Stimulated activated CD4-positive, alpha-beta T cell treated with anti-CD3 and anti-CD28 coated beads, Interleukin-15, amount 100 ng/mL, for 1 hour (primary cell): ENCODE measurements at places on chromosomes 1 and 21.
A peak's percentile ranks its signal among the peaks of the same experiment; 100 is the strongest.

DNA sequence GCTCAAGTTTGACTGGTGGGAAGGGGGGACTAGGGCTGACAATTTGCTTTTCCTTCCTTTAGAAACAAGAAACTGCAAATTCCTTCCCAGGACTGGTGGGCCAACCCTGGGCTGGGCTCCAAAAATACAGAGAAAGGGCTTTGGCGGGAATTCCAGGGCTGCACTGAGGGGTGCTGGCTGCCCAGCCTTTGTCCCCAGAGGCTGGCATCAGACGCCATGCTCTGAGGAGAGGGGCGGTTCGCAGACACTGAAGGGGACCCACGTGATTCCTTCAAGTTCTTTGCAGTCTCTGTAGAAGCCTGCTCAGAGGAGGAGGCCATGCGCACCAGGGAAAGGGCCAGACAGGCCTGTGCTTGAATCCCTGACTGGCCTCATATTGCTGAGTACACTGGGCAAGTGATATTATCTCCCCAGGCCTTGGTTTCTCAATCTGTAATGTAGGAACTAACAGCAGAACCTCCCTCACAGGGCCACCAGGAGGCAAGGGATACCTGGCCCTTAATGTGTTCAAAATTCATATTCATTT lies 119.5 kb downstream of the EPHB2 start:
- DNase-seq, result no peak

- no peak for DNase-seq
Measured at GRCh38 chr21:28177124-28177523, 815.6 kb downstream of the LTN1 start.

GRCh38 chr1:22074803-22075202 lies 22.3 kb downstream of the CDC42 start:
- DNase-seq, result no peak

DNA sequence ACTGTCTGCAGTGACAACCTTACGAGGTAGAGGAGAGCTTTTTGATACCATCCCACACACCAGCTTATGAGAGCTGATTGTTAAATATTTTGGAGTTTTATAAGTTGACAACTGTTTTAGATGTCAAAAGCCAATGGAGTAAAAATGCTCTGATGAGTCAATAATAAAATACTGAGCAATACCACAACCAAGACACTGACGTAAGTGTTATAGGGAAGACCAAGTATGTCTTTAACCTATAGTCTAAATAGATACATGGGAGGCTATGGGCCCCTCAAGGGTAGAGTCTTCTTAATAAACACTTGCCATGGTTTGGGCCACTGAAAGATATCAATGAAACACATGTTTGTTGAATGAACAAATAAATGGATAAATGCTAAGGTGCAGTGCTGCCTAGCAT lies 49.2 kb downstream of the DUSP10 start:
- DNase-seq, result no peak

- DNase-seq, result peak; percentile 34
Measured at GRCh38 chr1:201171063-201172036, 17.1 kb upstream of the TMEM9 start.

DNA sequence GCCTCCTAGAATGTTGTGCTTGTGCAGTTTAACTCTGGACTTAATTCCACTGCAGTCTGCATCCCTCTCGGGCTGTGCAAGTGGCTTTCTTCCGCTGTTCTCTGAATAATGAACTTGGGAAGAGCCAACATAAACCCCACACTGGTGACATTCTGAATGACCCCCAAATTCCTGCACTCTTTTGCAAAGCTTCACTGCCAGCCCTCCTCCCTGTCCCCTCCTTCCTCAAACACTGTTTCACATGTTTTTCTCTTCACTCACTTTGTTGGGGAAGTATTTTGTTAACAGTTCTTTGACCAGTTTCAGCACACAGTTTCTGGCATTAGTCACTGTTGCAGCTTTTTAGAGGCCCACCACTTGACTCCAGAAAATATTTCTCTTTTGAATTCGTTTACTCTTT lies 39.7 kb downstream of the GNG12 start:
- DNase-seq, result no peak

DNA sequence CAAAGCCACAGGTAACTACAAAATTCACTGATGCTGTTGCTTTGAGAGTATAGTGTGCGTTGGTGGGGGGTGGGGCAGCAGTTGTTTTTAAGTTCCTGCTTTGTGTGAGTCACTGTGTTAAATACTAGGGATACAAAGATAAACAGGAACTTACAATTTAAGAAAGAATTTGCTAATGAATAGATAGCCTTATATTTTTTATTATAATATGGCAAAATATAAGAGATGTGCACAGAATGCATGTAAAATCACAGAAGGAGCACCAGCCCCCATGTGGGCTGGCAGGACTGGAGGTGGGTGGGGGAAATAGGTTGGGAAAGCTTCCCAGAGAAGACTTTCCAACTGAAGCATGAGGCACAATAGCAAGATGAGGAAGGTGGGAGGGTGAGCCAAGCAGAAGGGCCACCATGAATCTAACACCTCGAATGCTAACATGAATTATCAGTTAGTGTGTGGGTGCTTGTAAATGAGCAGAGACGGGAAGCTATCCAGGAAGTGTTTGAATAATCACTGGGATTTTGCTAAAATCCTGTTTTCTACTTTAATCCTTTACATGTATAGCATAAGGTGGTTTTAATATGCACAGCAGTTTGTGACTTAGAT lies 57.0 kb upstream of the RAVER2 start:
- DNase-seq, result no peak

GRCh38 chr1:29482991-29483390 lies 246.7 kb downstream of the PTPRU start:
- DNase-seq, result no peak

DNA sequence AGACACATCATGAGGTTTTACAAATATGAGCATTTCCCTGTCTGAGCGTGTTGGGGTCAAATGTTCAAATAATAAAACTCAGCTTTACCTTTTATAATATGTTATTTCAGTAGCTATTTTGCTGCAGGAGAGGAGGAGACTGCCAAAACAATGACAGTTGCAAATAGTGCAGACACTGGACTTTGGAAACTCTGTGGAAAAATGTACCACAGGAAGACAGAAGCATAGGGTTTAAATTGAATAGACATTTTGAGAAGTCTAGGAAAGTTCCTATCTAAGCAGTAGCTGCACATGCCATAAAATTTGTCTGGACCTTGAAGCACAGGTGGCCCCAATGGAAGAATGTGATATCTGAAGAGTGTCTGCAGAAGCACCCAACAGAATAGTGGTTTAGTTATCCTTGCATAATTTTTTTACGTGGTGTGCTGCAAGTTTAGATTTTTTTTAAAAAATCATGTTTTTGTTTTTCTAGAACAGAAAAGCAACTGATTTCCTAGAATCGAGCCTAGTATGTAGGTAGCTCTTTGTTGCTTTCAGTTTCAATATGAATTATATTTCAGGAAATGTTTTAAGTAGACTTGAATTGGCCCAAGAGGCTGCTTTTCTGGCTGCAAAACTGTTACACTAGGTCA lies 14.0 kb upstream of the GBP5 start:
- DNase-seq, result no peak

GRCh38 chr1:197272791-197273190 lies 4.7 kb downstream of the CRB1 start:
- no peak for DNase-seq

DNA sequence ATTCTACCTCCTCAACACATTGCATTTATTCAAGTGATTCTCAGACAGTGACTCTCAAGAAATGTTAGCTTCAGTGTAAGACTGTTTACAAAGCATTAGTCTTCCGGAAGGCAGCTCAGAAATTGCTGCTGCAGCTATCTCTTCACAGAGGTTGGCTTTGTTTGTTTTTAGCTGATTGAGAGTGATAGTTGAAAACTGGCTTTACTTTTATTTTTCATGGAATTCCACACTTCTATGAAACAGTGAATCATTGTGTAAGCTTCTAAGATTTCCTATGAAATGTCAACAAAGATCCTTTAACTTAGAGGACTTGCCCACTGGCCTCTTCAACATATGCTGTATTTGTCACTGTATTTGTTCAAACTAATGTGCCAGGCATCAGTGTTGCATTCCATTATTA lies 121.3 kb downstream of the TNNI3K start:
- DNase-seq, result no peak

GRCh38 chr1:210707300-210708240 lies 378.9 kb downstream of the HHAT start:
- no peak for DNase-seq

DNA sequence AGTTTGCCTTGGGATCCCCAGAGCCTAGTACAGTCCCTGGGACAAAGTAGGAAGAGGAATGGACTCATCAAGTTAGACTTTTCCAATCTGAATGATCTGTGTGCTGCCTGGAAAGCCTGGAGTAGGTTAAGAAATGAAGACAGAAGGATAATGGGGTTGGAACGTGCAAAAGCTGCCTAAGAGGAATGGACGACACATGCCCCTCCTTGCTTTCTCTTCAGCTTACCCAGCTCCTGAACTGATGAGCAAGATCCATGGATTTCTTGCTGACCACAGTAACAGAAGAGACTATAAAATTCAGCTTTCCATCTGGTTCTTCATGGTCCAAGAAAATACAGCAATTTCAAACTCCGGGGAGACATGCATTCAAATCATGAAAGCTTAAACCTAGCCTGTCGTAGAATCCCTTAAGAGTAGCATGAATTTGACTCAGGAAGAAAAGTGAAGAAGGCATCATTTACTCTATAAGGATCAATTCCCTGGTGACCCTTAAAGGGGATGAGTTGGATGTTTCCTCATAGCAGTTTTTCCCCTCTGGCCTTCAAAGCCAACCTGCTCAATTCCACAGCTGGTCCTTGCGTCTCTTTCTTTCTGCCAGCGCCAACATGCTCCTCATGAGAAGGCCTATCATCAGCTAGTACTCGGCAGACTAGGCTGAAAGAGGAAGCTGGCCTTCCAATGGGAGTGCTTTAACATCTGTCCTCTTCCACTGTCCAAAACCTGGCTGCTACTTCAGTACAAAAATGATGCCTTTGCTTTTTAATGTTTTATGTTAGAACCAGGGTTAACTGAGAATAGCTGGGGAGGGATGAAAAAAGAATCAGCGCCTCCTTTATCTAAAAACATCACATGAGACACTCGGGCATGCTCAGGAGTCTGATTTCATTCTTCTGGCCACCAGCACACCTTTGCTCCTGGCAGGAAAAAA lies 5.7 kb upstream of the PEF1 start:
- DNase-seq, result no peak

GRCh38 chr1:218164111-218164929 lies 120.8 kb upstream of the RRP15 start:
- no peak for DNase-seq

DNA sequence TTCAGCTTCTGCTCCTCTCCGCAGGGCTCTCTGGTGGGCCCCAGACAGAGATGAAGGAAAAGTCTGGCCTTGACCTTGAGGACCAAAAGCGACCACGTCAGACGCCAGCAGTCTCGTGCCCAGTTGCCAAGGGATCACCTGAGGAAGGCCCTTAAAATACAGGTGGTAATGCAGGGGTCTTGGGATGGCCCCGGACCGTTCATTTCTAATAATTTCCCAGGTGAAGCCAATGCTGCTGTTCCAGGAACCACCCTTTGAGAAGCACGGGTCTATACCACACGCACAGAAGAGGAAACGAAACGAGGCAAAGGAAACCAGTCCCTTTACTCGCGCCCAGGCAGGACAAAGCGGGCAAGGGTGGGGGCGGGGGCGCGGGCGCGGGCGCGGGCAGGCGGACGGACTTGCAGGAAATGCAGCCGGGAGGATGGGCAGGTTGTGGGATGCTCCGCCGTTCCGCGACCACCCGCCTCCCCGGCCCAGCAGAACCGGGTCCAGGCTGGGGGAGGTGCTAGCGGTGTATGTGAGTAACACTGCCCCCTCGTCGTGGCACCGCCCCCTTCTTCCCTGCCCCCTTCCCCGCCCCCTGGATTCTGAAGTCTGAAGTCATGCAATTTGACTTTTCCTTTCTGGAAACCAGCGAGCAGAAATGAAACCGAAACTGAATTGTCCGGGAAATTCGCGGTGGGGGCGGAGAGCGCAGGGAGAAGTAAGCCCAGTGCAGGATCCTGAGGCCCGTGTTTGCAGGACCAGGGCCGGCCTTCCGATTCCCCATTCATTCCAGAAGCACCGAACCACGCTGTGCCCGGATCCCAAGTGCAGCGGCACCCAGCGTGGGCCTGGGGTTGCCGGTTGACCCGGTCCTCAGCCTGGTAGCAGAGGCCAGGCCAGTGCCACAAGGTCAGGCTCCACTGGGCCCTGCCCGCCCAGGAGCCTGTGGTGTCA lies 5.8 kb upstream of the MX1 start:
- DNase-seq, result peak; percentile 33

- no peak for DNase-seq
Measured at GRCh38 chr1:12714710-12715475, 1.0 kb upstream of the AADACL3 start.

- DNase-seq, result no peak
Measured at GRCh38 chr1:114756949-114757454, 782 bp downstream of the CSDE1 start.
